ENCODE measurements at places on chromosomes 16 and 17. TPM values are rescaled to one million over a fixed set of nuclear protein-coding genes. Genes with fewer than 3 reads are reported as not detected.

Gene PITPNM3
- total RNA-seq: 9.1 TPM

Gene CCL1
- not detected for total RNA-seq

Gene GNGT2
- not detected for total RNA-seq

Gene ADORA2B
- 69.1 TPM for total RNA-seq

Gene SLFN14
- total RNA-seq: not detected

Gene NAGS
- 17.1 TPM for total RNA-seq

Gene SCARF1
- total RNA-seq: 0.16 TPM

Gene SLC6A2
- 0.08 TPM for total RNA-seq

Gene SLC4A1
- total RNA-seq: not detected

Gene SCGB1C2
- not detected for total RNA-seq

Gene ADAP2
- total RNA-seq: 0.62 TPM

Gene CALB2
- total RNA-seq: not detected

Gene KIFC3
- total RNA-seq: 45.6 TPM

Gene TBC1D24
- 4.9 TPM for total RNA-seq

Gene CSH2
- not detected for total RNA-seq

Gene STARD3
- 29.9 TPM for total RNA-seq

Gene CDT1
- total RNA-seq: 19.9 TPM

Gene SRR
- total RNA-seq: 8.6 TPM

Gene C16orf89
- not detected for total RNA-seq

Gene ACSM2A
- total RNA-seq: not detected

Gene FBXO31
- 18.6 TPM for total RNA-seq

Gene CEP131
- total RNA-seq: 8.4 TPM

Gene NT5C3B
- total RNA-seq: 35.8 TPM

Gene PLK1
- total RNA-seq: 22.1 TPM

Gene ACSM2B
- not detected for total RNA-seq

Gene CDRT15
- total RNA-seq: not detected

Gene CCDC92B
- total RNA-seq: 0.04 TPM

Gene ABCA6
- total RNA-seq: 0.04 TPM

Gene CD300A
- not detected for total RNA-seq

All from hair follicular keratinocyte (primary cell).